ENCODE measurements at places on chromosomes 4 and X.
A peak's percentile ranks its signal among the peaks of the same experiment; 100 is the strongest.

DNA sequence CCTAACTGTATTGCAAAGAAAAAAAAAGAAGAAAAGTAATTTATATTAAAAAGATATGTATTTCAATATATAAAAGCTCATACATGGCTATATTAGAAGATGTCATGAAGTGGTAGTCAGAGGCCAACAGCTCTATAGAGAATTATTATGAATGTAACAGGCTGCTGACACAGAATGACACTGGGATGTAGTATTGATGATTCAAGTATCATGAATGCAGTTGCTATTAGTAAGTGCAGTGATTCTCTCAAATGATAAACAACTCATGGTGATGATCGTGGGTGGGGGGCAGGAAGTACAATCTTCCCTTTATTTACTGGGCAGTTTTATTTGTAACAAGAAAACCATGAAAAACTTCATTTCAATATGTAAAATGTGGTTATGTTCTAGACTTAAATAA, 124.6 kb downstream of the COL4A6 start:
- no peak for DNase-seq

GRCh38 chr4:40214038-40214437, 17.2 kb downstream of the RHOH start:
- peak; percentile 59 for DNase-seq

DNA sequence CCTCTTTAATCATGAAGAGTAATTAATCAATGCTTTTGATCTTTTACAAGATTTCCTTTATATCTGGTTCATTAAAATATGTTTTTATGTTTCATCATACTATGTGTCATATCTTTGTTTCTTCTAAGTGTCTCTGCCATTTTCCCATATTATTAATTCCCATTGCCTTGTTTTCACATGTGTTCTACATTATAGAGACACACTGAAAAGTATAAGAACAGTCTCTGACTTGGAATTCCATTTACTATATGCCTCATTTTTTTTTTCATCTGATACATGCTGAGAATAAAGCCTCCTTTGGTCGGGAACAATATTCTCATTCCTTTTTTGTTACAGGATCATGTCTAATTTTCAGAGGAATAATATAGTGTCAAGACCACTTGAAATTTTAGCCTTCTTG, 4.3 kb downstream of the BANK1 start:
- DNase-seq, result no peak

DNA sequence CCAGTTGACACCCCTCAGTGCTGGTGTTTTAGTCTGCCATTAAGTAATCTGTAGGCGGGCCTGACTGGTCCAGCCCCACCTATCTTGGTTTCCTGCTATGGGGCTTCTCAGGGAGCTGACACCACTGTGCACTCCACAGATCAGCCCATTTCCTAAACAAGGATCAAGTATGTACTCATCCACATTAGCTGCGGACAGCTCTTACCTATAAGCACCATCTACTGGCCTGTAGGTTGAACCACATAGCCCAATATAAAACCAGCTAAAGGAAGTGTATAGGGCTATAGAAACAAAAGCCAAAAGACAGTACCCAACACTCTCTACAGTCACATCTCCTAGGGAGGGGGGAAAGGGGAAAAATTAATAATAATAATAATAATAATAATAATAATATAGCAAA, 353.5 kb upstream of the CXorf51B start:
- DNase-seq, result no peak

DNA sequence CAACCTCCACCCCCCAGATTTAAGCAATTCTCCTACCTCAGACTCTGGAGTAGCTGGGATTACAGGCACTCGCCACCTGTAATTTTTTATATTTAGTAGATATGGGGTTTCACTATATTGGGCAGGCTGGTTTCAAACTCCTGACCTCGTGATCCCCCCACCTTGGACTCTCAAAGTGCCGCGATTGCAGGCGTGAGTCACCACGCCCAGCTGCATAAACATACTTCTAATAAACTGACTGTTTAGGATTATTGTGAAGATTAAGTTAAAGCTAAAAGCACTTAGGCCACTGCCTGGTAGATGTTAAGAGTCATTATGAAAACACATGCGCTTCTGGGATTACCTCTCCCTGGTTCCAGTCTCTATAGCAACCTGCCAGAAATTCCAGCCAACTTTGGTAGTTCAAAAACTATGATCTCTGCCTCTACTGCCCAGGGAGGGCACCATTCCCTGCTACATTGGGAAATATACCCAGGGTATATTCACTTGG, 30.2 kb upstream of the GRIA3 start:
- DNase-seq, result no peak

- DNase-seq, result no peak
Measured at GRCh38 chr4:130306566-130306965, 1210.6 kb downstream of the C4orf33 start.
